ENCODE measurements at places on chromosomes 5 and 9. TPM values are rescaled to one million over a fixed set of nuclear protein-coding genes. Genes with fewer than 3 reads are reported as not detected.

The GFI1B gene
- 1.1 TPM for total RNA-seq

The SLC6A19 gene
- total RNA-seq: not detected

The FBP2 gene
- not detected for total RNA-seq

The GHR gene
- 5.2 TPM for total RNA-seq

The PRR7 gene
- total RNA-seq: 1.7 TPM

The NUTM2G gene
- total RNA-seq: not detected

The ZNF883 gene
- total RNA-seq: 0.89 TPM

The CAMK2A gene
- 1.3 TPM for total RNA-seq

The CARD6 gene
- 24.3 TPM for total RNA-seq

The TOR1A gene
- 34.6 TPM for total RNA-seq

The DMXL1 gene
- total RNA-seq: 56.4 TPM

The SPINK13 gene
- not detected for total RNA-seq

The NMUR2 gene
- total RNA-seq: not detected

The C8G gene
- 2.2 TPM for total RNA-seq

The IRF1 gene
- 81.2 TPM for total RNA-seq

The ROR2 gene
- 3.8 TPM for total RNA-seq

The HARS1 gene
- total RNA-seq: 44.5 TPM

The ACTBL2 gene
- total RNA-seq: not detected

The PLCXD3 gene
- total RNA-seq: 2.8 TPM

The GFPT2 gene
- 13.4 TPM for total RNA-seq

The SPATA6L gene
- total RNA-seq: 16.3 TPM

The GRHPR gene
- 64.8 TPM for total RNA-seq

The C9orf50 gene
- not detected for total RNA-seq

The GRIN3A gene
- total RNA-seq: 0.24 TPM

The C5orf52 gene
- not detected for total RNA-seq
